ENCODE measurements at places on chromosomes 13 and 19.

DNA sequence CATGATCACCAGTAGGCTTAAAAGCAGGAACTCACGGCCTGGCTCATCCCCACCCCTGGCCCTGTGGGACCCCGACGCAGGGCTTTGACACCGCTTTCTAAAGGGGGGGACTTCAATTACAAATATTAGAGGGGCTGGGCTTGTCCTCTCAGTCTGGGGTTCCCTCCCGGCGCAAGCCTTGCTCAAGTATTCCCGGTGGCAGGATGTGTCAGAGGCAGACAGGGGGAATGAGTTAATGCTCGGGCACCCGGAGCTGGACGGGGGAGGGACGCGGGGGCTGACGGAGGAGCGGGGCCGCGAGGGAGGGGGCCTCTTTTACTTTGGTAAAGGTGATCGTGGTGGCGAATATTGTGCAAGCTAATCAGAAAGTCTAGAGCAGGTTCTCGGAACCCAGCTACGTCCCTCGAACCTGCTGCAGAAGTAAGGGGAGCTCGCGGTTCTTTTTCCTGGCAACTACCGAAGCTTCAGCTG, 1.1 kb downstream of the FGF14 start:
- DNase-seq = no peak

DNA sequence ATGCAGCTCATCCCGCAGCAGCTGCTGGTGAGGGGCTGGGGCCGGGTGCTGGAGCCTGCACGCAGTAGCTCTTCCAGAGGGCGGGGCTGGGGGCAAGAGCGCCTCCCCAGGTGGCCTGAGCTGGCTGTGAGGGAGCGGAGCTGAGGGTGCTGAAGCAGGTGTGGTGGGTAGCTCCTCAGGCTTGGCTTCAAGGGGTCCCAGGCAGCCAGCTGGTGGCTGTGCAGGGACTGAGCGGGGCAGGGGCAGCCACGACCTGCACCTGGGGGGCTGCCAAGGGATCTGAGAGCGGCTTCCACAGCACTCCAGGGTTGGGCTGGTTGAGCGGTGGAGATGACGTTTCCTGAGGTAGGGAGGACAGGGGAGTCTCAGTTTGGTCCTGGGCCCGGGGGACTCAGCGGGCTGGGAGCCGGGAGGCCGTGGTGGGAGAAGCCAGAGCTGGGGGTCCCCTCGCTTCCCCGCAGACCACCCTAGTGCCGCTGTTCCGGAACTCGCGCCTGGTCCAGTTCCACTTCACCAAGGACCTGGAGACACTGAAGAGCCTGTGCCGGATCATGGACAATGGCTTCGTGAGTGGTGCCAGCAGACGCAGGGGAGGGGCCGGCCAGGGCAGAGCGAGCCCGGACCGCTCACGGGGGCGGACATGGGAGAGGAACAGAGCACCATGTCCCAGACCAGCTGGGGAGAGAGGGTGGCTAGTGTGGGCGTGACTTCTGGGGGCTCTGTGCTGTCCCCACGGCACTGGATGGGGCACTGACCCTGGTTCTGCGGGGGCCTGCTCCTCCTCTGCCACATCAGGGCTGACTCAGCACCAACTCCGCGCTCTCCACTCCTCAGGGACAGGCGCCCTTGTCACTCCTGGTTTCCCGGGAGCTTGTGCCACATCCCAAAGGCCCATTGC, 7.4 kb downstream of the PTOV1 start:
- DNase-seq = no peak

- no peak for DNase-seq
Observed at GRCh38 chr13:37576601-37577000, 22.0 kb downstream of the POSTN start.

DNA sequence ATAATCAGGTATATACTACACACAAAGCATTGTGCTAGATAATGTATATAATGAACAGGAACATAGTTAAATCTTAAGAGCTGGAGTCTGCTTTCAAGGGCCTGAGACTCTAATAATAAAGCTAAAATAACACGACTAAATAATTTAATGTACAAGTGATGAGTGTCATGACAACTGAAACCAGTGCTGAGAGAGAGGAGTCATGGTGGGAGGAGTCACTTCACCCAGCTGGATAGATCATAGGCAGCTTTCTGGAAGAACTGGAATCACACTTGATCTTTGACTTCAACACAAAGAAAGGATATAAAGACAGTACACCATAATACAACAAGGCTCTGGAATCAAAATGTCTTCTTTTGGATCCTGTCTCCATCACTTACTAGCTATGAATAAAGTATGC, 7.1 kb downstream of the RBM26 start:
- DNase-seq = no peak

DNA sequence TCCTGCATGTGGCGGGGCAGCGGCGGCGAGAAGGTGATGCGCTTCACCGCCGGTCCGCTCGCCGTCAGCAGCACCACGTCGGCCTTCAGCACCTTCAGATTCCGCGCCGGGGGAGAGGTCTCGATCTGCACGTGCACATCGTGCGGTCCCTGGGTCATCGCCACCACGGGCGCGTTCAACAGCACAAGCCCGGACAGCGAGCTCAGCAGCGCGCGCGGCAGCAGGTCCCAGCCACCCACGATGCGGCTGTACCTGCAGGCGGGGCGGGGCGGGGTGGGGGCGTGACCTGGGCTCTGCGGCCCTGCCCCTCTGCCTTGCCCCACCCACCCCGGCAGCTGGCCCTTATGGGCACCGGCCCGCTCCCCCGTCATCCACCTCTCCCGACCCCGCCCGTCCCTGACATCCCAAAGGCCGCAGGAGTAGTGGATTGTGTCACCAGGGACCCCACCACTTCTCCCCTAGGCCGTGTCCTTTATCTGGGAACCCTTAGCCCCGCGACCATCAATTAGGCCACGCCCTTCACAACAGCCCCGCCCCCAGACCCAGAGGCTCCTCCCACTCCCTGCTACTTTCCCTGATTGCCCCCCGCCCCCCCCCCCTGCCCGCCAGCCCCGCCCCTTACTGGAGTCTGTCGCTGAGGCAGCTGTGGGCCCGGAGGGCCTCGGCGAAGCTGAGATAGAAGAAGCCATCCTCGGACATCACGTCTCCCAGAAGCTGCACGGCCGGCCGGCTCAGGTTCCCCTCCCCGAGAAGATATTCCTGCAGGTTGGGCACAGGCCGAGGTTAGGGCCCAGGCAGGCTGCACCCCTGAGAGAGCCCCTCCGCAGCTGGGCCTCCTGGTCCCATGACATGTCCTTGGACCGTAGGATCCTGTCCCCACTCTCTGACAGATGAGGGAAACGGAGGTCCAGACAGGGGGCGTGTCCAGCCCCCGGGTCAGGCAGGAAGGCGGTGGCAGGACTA, 6.1 kb downstream of the IL4I1 start:
- DNase-seq = peak; percentile 60

GRCh38 chr13:21517576-21517975, 58.5 kb upstream of the ZDHHC20 start:
- DNase-seq = no peak

DNA sequence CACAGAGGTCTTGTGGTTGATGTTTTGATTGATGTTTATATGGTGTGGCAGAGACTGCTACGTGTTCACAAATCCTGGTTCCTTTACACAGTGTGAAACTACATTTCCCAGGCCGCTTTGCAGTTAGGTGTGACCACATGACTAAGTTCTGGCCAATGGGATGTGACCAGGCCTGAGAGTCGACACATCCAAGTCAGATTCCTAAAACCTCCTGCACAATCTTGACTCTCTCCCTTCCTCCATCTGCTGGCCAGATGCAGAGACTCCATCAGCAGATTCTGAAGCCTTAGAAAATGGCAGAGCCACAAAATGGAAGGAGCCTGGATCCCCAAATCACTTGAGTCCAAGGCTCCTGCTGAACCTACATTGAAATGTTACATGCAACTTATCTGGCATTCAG, 12.6 kb downstream of the CD37 start:
- no peak for DNase-seq
